A549 treated with CORT108297 at 1 μM for 4 hours (cell line): ENCODE measurements at places on chromosomes 3 and 15. TPM values are rescaled to one million over a fixed set of nuclear protein-coding genes. Genes with fewer than 3 reads are reported as not detected.

The ATP8B4 gene
- total RNA-seq, result 0.50 to 0.94 TPM (median 0.69 TPM) in 5 replicates

The MYLK gene
- total RNA-seq, result 13.5 to 21.9 TPM (median 16.0 TPM) in 5 replicates

The MESP2 gene
- total RNA-seq, result 0.10 to 0.81 TPM (median 0.47 TPM) in 5 replicates

The CIAO2A gene
- total RNA-seq, result 113 to 207 TPM (median 121 TPM) in 5 replicates

The CNTN3 gene
- total RNA-seq, result not detected in 5 replicates

The CHRFAM7A gene
- total RNA-seq, result 4.5 to 7.5 TPM (median 7.2 TPM) in 5 replicates

The ETFA gene
- total RNA-seq, result 243 to 266 TPM (median 259 TPM) in 5 replicates

The SUCNR1 gene
- total RNA-seq, result 0.05 to 0.14 TPM (median 0.13 TPM) in 5 replicates

The GABRB3 gene
- 59.5 to 88.1 TPM (median 75.3 TPM) in 5 replicates for total RNA-seq

The SLC25A38 gene
- total RNA-seq, result 37.8 to 46.5 TPM (median 39.3 TPM) in 5 replicates

The TTLL13 gene
- total RNA-seq, result 0.07 to 0.36 TPM (median 0.09 TPM) in 5 replicates
